ENCODE measurements at places on chromosomes 16 and 17. TPM values are rescaled to one million over a fixed set of nuclear protein-coding genes. Genes with fewer than 3 reads are reported as not detected.

TMED6 gene
- total RNA-seq: 0.47 TPM

EVPL gene
- 0.18 TPM for total RNA-seq

ASPSCR1 gene
- 24.2 TPM for total RNA-seq

PTX4 gene
- total RNA-seq: 0.55 TPM

TAT gene
- total RNA-seq: not detected

DNA sequence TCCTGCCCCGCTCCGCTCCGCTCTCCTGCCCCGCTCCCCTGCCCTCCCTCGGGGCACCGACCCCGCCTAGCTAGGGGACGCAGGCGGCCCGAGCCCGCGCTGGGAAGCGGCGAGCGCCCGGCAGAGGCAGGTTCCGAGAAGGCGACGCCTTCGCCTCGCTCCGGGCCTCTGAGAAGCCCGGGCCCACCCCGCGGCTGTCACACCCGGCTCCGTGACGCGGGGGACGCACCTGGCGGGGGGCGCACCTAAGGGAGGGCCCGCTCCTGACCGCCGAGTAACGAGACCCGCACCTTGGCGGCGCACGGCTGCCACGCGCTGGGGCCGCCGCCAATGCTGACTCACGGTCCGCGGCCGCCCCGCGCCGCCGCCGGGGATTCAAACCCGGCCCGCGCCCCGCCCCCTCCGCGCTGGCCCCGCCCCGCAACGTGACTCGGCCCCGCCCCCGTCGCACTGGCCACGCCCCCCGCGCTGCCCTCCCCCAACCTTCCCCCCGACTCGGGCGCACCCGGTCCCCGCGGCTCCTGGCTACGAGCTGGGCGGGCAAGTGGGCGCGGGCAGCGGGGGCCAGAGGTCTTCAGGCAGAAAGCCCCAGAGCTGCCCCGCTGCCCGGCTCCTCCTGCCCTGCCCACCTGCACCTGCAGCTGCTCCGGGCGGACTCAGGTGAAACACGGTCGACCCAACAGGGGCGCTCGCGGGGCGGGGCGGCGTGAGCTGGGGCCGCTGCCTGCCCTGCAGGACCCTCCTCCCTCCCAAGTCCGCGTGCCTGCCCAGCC lies 27.8 kb downstream of the GNPTG start:
- H3K27ac ChIP-seq: peak overlapping the region; percentile 97
- peak overlapping the region; percentile 56 for H3K4me3 ChIP-seq
- peaks cover 12% of the 10 kb centered on the region for H3K4me1 ChIP-seq
- H3K36me3 ChIP-seq: peaks cover 8% of the 10 kb centered on the region
- H3K27me3 ChIP-seq: no peaks in the 10 kb centered on the region
- DNase-seq: peak; percentile 77

DNA sequence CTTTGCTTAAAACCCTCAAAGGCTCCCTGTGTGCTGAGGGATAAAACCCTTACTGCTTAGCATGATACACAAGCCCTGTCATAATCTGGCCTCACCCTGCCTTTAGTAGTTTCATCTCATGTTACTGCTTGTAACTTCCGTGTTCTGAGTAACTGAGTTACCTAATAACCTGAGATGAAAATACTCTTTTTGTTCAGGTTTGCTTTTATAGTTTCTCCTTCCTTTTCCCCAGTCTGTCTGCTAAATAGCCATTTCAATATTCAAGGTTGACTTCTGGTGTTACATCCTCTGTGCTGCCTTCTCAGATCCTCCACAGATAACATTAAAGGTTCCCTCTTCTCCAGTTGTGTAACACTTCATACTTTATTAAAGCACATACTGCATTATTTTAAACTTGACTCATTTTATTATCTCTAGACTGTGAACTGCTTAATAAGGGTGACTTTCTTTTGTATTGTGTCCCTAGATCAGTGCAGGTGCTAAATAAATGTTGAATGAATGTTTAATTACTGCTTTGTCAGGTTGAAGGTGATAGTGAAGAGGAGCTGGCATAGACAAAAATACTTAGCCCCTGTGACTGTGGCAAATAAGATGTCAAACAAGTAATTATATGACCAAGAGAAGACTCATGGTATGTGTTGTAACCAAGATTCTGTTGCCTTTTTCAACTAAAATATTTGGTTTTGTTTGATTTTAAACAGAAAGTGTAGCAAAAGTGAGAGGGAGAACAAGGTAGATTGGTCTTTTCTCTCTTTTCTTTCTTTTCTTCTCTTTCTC lies 47.8 kb downstream of the NFAT5 start:
- H3K4me1 ChIP-seq: peaks cover 54% of the 10 kb centered on the region
- peak overlapping the region; percentile 55 for H3K27ac ChIP-seq
- H3K27me3 ChIP-seq: no peaks in the 10 kb centered on the region
- H3K4me3 ChIP-seq: no peak overlapping the region
- H3K36me3 ChIP-seq: no peaks in the 10 kb centered on the region

DNA sequence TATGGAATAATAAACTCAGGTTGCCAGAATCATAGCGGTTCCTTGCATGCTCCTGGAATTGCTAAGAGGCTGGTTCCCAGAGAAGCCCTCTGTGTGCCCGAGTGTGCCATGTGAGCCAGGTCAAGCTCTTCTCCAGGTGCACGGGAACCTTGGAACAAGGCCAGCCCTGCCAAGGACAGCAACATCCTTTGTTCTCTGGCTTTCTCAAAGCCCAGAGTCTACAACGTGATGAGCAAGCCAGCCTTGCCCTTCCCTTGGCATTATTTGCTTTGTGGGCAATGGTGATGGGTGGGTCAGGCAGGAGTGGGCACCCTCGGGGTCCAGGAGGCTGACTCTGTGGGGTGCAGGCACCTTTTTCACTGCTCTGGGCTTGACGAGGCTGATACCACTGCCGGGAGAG lies 14.2 kb upstream of the SEC14L1 start:
- H3K4me3 ChIP-seq: no peak overlapping the region
- H3K36me3 ChIP-seq: no peaks in the 10 kb centered on the region
- no peak overlapping the region for H3K27ac ChIP-seq
- no peak for DNase-seq
- no peaks in the 10 kb centered on the region for H3K27me3 ChIP-seq

DNA sequence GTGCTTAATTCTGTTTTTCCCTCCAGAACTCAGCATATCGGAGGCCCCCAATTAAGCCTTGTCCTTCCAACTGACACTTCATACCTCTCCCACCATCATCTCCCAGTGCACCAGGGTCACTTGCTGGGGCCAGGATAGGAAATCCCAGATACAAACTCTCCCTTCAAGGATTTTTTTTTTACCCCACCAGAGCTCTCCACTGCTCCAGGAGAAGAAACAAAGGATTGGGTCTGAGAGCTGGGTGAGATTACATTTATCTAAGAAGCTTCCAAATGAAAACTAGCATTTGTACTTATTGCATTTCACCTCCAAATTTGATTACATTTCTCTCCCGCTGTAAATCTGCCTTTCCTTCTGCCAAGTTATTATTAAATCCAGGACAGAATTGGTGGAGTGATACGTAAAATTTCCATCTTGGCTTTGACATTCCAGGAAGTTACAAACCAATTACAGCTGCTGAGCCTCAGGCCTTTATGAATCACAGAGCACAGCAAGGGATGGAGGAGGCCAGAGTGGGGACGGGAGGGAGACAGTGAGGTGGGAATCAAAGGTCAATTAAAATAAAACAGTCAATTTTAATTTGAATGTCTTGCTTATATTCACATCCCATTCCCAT lies 123.5 kb downstream of the USP31 start:
- H3K36me3 ChIP-seq: no peaks in the 10 kb centered on the region
- H3K27ac ChIP-seq: no peak overlapping the region

DNA sequence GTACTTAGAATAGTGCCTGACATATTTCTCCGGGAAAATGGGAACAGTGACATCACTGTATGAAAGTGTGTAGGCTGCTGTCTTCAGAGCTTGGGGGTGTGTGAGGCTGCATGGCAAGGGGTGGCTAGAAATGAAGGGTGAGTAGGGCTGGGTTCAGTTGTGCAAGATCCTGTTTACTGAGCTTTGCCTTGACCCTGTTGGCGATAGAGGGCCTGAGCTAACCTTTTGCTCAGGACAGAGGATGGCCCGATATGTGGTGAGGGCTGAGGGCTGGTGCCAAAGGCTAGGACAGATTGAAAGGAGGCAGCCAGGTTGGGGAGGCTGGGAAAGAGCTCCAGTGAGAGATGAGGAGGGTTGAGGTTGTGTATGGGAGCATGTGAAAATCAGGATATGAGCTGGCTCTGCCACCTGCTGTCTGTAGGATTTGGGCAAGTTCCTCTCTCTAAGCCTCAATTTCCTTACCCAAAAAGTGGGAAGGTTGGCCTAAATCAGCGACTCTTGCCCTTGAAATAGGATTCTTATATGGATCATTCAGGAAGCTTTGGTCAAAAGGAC lies 6.0 kb upstream of the CCL1 start:
- H3K27me3 ChIP-seq: no peaks in the 10 kb centered on the region
- H3K4me3 ChIP-seq: no peak overlapping the region
- no peaks in the 10 kb centered on the region for H3K36me3 ChIP-seq
- no peak for DNase-seq
- H3K4me1 ChIP-seq: no peaks in the 10 kb centered on the region

GRCh38 chr16:66878067-66878466 lies 2.2 kb upstream of the PDP2 start:
- H3K4me3 ChIP-seq: no peak overlapping the region
- H3K4me1 ChIP-seq: peaks cover 14% of the 10 kb centered on the region
- DNase-seq: no peak

DNA sequence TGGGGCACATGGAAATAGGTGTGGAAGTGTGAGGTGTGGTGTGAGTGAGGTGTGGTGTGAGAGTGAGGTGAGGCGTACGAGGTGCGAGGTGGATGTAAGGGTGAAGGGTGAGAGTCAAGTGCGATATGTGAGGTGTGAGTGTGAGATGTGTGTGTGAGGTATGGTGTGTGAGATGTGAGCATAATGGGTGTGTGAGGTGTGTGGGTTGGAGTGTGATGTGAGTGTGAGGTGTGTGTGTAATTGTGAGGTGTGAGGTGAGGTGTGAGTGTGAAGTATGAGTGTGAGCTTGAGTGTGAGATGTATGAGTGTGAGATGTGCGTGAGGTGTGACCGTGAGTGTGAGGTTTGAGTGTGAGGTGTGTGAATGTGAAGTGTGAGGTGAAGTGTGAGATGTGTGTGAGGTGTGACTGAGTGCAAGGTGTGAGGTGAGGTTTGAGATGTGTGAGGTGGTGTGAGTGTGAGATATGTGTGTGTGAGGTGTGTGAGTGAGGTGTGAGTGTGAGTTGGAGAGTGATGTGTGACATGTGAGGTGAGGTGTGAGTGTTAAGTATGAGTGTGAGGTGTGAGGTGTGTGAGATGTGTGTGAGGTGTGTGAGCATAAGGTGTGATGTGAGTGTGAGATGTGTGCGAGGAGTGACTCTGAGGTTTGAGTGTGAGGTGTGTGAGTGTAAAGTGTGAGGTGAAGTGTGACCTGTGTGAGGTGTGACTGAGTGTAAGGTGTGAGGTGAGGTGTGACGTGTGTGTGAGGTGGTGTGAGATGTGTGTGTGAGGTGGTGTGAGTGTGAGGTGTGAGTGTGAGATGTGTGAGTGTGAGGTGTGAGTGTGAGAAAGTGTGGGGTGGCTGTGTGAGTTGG lies 354.0 kb downstream of the FOXL1 start:
- H3K4me3 ChIP-seq: no peak overlapping the region
- no peak overlapping the region for H3K27ac ChIP-seq
- no peak for DNase-seq
- no peaks in the 10 kb centered on the region for H3K36me3 ChIP-seq

DNA sequence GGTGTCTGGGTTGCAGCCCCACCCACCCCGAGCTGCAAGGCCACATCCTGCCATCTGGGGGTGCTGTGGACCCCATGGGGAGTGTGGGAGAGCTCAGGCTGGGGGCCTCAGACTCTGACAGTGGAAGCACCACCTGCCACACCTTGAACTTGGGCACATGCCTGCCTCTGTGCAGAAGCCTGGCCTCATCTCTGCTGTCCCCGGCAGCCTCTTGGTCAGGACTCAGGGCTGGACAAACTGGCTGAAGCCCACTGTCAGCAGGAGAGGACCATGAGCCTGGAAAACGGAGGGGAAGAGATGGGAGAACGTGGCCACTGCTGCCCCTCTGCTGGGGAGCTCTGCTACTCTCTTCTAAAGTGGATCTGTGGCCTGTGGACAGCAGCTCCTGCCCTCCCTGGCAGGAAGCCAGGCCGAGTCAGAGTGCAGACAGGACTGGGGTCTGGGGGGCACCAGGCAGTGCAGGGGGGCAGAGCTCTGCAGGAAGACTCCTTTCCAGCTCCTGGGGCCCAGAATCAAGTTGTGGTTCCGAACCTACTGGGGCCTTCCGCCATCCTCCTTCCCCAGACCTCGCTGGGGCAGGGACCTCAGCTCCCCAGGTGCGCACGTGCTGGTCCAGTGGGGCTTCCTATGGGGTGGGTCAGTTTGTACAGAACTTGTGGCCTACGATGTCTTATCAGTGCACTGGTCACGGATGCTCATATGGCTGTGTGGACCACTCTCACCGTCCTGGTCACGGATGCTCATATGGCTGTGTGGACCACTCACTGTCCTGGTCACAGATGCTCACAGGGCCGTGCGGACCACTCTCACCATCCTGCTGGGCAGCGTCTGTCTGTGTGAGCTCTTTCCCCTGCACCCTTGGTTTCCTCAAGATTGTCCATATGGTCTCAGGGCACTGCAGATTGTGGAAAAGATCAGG lies 207.7 kb downstream of the LAT start:
- no peaks in the 10 kb centered on the region for H3K27me3 ChIP-seq
- H3K4me1 ChIP-seq: no peaks in the 10 kb centered on the region
- no peak overlapping the region for H3K4me3 ChIP-seq
- DNase-seq: no peak
- H3K27ac ChIP-seq: no peak overlapping the region

GRCh38 chr17:44931376-44931775 lies 16.1 kb upstream of the GFAP start:
- no peak overlapping the region for H3K27ac ChIP-seq
- H3K36me3 ChIP-seq: no peaks in the 10 kb centered on the region
- no peak overlapping the region for H3K4me3 ChIP-seq
- H3K4me1 ChIP-seq: no peaks in the 10 kb centered on the region
- DNase-seq: no peak

DNA sequence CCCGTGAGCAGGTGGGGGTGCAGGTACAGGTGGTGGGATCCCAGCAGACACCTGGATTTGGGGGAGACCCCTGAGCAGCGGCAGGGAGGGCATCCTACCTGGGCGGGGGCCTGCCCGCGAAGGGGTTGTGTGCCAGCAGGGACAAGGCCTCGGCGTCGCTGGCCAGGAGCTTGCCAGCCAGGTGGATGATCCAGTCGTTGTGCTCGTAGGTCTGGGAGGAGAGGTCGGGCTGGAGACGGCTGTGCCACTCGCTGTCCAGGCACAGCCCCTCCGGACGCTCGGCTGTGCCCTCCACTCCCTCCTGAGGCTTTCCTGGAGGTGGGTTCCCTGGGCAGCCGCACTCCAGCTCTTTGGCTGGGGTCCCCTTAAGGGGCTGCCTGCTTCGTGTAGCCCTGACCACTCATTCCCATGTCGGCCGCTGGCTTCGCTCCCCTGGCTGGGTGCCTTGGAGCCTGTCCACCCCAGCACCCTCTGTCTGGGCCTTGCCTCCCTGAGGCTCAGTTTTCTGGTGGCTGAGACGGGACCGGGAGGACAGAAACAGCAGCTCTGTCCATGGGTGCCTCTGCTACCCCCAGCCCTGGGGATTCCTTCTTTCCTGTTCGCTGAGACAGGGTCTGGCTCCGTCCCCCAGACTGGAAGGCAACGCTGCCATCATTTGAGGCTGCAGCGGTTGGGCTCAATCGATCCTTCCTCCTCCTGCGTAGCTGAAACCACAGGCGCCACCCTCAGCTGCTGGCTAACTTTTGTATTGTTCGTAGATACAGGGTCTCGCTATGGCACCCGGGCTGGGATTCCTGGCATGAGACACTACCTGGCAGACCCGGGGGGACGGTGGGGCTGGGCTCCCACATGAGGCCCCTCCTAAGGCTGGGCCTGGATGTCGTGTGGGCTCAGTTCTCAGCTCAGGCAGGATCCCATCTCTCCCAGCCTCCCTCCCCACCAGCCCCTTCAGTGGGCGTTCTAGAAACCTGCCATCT lies 68.6 kb upstream of the GNG13 start:
- no peaks in the 10 kb centered on the region for H3K27me3 ChIP-seq
- no peak for DNase-seq
- no peaks in the 10 kb centered on the region for H3K36me3 ChIP-seq
- H3K27ac ChIP-seq: no peak overlapping the region

All from adrenal gland (tissue), 19 donors.